Liver (tissue), 10 donors: ENCODE measurements at places on chromosomes 12 and 14.

- DNase-seq = no peak
Observed at GRCh38 chr14:88804035-88804434, 11.3 kb upstream of the EML5 start.

GRCh38 chr14:74510959-74511409 is 17.4 kb downstream of the ISCA2 start:
- DNase-seq = no peak

DNA sequence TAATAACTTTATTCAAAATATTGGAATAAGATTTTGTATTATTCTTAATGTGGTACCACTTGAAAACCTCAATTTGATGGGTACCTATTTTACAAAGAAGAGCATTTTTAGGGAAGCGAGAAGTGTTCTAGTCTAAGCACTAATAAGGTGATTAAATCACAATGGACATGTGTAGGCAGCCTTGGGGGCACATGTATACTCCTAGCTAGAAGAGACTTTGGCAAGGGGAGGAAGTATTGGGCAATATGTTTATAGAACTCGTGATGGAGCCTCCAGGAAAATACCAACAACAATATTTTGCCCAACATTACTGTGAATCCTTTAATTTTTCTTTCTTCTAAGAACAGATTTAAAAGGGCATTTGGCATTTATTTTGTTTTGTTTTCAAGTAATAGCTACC is 280.3 kb downstream of the ADAMTS20 start:
- DNase-seq = no peak

DNA sequence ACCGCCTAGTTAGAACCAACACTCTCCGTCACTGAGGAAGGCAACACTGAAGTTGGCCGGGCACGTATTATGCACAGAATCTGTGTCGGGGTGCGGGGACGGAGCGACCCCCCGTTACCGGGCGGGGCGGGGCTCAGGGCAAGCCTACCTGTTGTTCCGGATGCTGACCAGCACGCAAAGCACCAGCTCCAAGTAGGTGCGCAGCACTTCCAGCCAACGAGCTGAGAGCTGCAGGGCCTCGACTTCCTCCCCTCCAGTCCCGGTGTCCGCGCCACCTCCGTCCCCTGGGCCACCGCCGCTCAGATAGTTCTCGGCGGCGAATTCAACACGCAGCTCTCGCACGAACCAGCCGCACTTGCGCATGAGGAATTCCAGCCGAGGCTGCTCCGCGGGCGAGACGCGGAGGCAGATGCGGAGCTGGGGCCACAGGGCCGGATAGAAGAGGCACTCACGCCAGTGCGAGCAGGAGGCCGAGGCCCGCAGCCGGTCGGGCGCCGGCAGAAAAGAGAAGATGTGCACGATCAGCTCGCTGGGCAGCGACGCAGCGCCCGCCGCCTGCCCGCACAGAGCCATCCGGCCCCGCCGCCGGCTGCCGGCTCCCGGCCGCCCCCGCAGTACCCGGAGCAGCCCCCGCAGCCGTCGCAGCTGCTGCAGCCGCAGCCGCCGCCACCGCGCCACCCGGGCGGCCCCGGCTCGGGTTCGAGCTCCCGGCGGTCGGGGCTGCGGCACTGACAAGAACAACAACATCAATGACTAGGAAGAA is 636 bp downstream of the FBXO33 start:
- peak; percentile 67 for DNase-seq

GRCh38 chr14:101069666-101070362 is 166.3 kb upstream of the RTL1 start:
- DNase-seq = no peak

DNA sequence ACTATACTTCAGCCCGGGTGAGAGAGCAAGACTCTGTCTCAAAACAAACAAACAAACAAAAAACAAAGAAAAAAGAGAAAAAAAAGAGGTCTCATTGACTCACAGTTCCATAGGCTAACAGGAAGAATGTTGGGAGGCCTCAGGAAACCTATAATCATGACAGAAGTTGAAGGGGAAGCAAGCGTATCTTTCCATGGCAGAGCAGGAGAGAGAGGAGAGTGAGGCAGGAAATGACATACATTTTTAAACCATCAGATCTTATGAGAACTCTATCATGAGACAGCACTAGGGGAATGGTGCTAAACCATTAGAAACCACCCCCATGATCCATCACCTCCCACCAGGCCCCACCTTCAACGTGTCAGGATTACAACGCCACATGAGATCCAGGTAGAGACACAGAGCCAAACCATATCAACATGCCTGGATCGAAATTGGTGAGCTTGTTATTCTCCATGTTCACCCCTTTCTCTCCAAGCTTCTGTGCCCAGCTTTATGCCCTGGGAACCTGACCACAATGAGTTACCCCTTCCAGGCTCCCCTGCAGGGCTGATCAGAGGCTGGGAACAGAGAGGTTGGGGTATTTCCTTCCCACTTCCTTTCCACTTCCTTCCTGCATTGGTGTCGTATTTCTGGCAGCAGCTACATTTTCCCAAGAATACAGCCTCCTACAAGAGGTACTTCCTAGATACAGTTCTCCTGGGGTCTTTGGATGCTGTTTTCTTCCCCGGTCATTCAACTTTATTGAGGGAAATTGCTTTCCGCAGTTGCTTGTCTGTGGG is 219.3 kb upstream of the FLRT2 start:
- no peak for DNase-seq

GRCh38 chr14:76770521-76771436 is 9.5 kb downstream of the VASH1 start:
- peak; percentile 32 for DNase-seq

DNA sequence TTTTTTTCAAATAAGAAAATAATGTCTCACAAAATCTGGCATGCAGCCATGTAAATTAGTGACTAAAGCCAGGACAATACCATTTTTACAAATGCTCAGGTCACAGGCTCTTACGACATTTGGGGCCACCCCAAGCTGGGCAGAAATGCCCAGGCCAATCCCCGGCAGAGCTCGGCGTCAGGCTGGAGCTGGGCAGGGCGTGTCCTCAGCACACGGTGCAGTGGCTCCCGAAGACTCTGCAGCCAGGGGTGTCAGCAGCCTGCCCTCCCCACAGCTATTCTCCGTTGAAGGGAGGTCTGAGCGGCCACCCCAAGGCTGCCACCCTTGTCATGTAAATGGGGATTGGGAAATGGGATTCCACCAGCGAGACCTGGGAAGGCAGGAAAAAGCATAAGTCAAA is 158.6 kb downstream of the DICER1 start:
- DNase-seq = no peak

GRCh38 chr12:113134521-113134951 is 1.0 kb downstream of the RASAL1 start:
- no peak for DNase-seq

- DNase-seq = no peak
Observed at GRCh38 chr12:56833780-56834179, 70.7 kb downstream of the HSD17B6 start.

DNA sequence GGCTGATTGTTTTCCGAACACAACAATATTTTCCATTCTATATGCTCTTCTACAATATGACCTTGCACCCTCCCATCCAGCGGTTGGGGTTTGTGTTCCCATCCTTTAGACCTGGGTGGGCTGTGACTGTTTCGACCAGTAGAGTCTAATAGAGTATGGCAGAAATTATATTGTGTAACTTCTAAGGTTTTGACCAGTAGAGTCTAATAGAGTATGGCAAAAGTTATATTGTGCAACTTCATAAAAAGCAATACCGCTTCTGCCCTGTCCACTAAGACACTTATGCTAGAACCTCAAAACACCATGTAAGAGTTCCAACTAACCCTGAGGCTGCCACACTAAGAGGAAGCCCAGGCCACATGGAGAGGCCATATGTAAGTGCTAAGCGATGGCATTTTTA is 719.7 kb upstream of the TBX3 start:
- DNase-seq = no peak

DNA sequence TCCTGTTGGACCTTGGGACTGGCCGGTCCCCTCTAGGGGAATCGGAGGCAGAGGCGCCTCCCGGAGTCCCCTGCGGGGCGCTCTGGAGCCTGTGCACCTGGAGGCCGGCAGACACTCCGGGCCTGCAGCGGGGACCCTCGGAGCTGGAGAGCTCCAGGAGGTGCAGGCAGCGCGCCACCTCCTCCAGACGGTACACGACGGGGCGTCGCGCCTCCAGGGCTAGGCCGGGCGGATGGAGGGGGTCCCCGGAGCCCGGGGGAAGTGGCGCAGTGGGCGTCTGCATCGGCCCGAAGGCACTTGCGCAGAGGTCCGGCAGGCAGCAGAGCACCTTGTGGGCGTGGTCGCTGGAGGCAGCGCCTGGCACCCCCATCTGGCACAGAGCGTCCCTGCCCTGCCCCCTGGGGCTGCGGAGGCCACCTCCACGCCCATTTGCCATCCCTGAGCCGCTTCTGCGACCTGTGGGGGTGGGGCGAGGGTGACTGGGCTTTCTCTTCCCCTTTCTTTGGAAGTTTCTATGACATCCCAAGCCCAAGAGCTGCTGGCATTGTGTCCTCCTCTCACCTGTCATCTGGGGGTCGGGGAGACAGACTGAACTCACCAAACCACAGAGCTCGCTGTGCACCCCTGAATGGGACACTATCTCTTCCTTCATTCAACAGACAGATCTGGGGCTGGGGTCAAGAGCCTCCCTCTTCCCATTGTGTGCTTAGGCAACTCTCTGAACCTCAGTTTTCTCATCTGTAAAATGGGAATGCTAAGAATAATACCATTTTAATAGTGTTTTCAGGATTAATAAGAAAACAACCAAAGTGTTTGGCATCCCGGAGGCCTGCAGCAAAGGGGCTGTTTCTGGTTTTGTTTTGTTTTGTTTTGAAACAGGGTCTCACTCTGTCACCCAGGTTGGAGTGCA is 37.5 kb upstream of the CORO1C start:
- no peak for DNase-seq

GRCh38 chr14:94045563-94046345 is 19.6 kb downstream of the OTUB2 start:
- DNase-seq = no peak

- DNase-seq = no peak
Observed at GRCh38 chr12:82723093-82723492, 36.4 kb downstream of the TMTC2 start.

DNA sequence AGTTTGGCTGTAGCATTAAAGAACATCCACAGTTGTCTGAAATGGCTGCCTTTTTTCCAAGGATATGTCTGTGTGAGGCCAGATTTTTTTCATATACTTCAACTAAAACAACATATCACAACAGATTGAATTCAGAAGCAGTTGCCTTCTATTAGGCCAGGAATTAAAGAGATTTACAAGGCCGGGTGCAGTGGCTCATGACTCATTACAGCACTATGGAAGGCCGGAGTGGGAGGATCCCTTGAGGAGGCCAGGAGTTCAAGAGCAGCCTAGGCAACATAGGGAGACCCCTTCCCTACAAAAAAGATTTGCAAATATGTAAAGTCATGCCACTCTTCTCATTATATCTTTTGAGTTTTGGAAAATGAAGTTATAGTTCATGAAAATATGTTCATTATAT is 108.6 kb downstream of the KTN1 start:
- no peak for DNase-seq

GRCh38 chr14:74973003-74973653 is 17.7 kb upstream of the PGF start:
- no peak for DNase-seq

DNA sequence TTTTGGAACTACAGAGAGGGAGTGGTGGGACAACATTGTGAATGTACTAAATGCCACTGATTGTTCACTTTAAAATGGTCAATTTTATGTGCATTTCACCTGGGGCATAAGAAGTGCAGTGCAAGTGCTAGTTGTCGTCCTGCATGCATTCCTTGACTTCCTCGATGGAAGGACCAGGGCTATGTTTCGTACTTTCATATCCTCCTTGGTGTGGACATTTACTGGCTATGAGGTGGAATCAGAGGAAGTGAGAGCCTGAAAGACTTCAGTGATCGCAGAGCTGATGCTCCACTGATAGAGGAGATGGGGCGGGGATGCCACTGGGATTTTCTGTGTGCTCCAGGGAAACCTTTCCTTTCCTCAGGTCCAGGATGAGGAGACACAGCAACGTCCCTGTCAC is 54.1 kb upstream of the DDX11 start:
- DNase-seq = no peak

DNA sequence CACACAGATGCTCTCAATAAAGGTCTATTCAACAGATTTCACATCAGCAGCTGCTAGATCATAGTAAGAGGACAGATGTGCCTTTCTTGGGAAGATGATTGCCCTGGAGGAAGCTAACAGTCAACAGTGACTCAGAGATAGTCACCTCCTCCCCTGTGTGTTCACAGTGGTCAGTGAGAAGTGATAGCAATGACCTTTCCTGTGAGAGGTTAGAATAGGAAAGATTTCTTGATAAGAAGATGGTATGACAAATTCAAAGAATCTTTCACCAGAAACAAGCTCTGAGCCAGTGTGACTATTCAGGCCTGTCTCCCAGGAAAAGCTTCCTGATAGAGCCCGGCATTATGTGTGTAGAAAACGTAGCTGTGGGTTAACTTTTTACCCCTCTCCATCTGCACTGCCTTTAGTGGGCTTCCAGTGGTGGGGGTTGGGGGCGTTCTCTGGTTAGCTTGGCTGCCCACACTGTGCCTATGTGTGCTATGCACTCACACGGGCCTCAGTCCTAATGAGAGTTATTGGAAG is 66.4 kb upstream of the ARHGAP5 start:
- DNase-seq = no peak
